Adipocyte (in vitro differentiated cells): ENCODE measurements at places on chromosomes 12 and 14.
A peak's percentile ranks its signal among the peaks of the same experiment; 100 is the strongest.

- no peak for DNase-seq
Measured at GRCh38 chr12:5262885-5263284, 169.0 kb upstream of the NTF3 start.

DNA sequence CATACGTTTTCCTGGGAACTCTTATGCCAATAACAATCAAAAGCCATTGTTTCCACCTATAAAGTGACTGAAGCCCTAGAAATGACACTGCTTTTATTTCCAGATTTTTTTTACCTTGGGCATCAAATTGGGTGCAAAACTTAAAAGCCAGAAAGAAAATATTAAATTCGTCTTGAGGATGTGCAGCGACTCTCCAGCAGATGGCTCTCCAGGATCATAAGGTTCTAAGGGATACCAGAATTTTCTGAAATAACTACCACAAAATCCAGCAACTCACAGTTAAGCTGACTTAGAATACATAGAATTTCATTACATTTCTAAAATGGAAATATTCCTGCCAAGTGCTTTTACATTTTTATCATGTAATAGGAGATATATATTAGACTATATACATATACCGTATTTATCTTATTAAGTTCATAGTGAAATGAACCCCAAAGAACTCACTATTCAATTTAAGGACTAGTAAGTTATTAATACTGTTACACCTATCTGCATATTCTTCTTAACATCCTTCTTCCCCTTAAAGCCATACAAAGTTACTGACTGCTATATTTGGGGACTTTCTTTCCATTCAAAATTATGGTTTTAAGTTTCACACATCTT, 44.0 kb downstream of the ARMH4 start:
- peak; percentile 85 for DNase-seq

- peak; percentile 58 for DNase-seq
Measured at GRCh38 chr12:76864791-76865400, 13.9 kb downstream of the CSRP2 start.

DNA sequence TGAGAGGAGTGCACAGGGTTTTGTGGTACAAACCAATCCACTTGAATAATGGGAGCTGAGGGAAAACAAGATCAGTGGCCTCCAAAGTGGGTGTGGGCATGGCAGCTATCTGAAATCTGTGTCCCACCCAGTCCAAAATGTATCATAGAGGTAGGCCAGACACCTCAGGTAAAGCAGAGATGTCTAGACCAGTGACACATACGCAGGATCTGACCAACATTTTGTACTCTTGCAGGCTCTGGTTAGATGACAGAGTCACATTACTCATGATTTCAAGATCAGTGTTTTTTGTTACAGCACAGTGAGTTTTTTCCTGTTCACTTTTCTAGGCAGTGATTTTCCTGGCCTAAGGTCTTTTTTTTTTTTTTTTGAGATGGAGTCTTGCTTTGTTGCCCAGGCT, 211.8 kb downstream of the PCNX1 start:
- no peak for DNase-seq

DNA sequence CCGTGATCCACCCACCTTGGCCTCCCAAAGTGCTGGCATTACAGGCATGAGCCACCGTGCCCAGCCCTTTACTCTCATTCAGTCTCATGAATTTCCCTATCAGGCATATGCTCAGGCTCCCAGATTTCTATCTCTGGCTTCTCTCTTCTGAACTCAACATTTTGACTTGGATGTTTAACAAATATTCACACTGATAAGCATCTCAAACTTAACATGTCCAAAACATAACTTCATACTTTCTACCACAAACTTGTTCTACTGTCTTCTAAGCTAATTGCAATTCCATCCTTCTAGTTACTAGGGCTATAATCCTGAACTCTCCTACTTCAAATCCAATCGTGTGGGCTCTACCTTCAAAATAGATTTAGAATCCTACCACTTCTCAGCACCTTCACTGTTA, 73.9 kb upstream of the PAWR start:
- no peak for DNase-seq

DNA sequence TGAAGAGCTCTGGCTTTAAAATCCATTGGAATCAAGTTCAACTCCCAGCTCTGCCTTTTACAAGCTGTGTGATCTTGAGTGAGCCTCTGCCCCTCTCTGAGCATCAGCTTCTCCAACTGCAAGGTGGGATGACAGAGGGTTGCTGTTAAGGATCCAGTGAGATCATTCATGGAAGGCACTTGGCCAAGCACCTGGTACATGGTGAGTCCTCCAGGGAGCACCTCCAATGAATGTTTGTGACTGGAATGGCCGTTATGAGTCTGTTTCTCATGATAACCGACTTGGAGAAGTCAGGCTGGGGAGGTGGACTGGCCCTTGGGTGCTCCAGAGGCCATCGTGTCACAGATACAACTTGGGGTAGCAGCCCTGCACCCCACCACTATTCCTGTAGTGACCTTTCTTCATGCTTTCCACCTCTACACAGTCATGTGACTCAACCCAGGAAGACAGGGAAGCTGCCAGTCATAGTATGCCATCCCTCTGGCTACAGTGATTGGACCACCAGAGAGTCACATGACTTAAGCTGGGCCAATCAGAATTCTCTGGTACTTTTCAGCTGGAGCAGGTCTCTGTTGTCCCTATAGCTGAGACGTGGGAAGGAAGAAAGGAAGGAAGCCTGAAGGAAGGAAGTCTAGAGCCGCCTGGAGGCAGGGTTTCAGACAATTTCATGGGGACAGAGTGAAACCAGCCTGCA, 146.5 kb upstream of the MYL2 start:
- DNase-seq, result no peak

GRCh38 chr12:87870061-87870460, 159.1 kb downstream of the C12orf50 start:
- DNase-seq, result peak; percentile 16

DNA sequence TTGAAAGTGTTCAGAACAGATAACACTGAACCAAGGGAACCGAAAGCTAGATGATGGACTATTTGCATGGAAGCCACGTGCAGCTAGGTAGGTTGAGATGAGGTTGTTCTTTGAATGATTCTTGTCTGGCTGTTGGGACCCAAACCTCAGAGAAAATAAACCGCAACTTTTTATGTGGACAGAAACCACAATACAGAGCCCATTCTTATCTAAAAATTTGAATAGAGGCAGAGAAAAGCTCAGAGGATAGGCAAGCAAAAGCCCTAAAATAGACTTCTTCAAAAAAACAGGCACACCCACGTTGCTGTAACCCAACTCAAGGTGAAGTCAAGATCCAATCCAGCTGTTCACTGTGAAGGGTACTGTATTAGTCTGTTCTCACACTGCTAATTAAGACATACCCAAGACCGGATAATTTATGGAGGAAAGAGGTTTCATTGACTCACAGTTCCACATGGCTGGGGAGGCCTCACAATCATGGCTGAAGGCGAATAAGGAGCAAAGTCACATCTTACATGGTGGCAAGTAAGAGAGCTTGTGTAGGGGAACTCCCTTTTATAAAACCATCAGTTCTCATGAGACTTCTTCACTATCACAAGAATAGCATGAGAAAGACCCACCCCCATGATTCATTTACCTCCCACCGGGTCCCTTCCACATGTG, 353.8 kb downstream of the AACS start:
- no peak for DNase-seq

DNA sequence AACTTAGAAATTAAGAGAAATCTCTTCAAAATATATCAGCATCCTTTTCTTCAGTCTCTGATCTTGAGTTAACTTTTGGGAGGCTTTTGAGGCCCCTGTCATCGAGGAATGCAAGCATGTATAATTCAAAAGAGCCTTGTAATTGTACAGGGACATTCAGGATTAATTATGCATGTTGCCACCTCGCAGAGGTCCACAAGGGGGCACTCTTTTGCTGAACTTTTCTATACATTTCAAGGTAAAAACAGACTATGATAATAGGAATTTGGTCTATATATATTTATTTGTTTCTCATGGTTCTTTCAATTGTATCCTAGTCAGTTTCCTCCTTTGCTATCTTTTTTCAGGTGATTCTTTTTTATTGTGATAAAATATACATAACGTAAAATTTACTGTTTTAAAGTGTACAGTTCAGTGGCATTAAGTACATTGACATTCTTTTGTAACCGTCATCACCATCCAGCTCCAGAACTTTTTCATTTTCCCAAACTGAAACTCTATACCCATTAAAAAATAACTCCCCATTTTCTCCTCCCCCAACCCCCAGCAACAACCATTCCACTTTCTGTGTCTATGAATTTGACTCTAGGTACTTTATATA, 47.0 kb upstream of the SLC2A13 start:
- peak; percentile 83 for DNase-seq

GRCh38 chr12:46365951-46366379, 6.6 kb downstream of the SLC38A2 start:
- DNase-seq, result peak; percentile 12

GRCh38 chr12:11725686-11726085, 76.2 kb downstream of the ETV6 start:
- DNase-seq, result no peak

DNA sequence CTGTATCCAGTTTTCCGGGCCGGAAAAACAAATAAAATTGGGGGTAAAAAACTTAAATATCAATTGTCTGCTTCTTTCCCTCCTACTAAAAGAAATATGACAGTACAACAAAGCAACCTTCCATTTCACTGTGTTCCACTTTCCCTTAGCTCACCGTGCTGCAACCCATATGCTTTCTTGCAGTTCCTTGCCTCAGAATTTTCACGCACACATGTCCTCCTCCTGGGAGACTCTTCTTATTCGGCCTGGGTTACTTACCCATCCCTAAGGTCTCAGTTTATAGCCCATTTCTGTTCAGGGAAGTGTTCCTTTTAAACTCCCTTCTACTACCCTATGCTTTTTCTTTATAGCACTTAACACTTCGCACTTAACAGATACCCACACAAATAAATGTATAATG, 4.5 kb upstream of the MAGOHB start:
- DNase-seq, result no peak

DNA sequence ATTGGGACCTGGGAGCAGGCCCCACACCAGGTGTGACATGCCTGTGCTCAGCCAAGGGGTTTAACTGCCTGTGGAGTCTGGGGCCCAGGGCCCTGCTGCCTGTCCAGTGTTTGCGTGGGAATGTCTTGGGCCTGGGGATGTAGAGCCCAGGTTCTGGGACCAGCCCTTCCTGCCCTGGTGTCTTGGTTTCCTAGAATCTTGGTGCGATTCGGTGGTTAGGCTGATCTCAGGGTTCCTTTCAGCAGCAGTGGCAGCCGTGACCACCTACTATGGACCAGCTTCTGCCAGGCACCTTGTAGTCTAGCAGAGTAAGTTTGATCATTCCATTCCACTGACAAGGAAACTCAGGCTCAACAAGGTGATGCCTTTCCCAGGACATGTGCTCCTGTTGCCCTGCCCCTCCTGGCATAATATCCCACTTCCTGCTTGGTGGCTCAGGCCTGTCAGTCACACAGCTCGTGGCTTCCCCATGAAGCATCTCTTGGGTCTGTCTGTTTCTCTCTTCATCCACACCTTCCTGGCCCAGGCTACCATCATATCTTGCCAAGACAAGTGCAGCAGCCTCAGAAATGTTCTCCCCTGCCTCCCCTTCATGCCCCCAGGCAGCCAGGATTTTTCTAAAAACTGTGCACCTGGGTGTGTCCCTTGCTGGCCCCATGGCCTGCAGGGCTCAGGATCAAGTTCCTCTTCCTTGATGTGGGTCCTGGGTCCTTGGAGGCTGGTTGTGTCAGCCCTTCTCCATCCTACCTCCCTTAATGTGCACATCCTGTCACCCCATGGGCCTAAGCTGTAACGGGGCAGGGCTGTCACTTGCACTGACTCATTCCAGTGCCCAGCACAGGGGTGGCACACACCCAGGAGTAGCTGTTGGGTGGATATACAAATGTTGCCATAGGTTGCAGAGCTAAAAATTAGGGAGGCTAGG, 101.6 kb downstream of the SLC25A47 start:
- no peak for DNase-seq

DNA sequence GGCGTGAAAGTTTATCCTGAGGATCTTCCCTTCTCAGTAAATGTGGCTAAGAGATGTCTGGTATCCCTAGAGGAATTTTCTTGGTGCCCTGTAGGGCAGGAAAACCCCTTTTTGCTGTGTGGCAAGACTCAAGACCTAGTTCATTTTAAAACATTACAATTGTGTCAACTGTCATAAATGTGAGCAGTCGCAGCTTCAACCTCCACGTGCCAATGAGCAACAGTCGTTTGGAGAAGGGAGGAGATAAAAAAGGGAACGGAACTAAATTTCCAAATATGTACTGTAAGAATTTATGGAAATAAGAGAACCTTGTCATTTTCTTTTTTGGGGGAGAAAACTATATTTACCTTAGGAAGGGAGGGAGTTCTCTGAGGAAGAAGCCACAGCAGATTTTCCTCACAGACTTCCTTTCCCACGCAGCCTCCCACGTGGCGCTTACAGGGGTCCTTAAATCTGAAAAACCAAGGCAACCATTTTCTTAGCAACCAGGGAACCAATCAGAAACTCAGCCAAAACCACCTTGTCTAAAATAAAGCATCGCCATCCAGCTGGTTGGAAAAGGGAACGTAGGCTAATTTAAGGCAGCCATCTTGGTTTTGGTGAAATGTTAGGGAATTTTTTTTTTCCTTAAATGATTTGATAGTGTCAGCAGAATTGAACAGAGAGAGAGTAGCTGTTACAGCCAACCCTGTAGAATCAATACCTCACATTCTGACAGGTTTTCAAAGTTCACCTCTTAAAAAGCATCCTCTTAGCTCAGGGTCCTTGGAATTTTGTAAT, 99.1 kb downstream of the FIGNL2 start:
- no peak for DNase-seq

DNA sequence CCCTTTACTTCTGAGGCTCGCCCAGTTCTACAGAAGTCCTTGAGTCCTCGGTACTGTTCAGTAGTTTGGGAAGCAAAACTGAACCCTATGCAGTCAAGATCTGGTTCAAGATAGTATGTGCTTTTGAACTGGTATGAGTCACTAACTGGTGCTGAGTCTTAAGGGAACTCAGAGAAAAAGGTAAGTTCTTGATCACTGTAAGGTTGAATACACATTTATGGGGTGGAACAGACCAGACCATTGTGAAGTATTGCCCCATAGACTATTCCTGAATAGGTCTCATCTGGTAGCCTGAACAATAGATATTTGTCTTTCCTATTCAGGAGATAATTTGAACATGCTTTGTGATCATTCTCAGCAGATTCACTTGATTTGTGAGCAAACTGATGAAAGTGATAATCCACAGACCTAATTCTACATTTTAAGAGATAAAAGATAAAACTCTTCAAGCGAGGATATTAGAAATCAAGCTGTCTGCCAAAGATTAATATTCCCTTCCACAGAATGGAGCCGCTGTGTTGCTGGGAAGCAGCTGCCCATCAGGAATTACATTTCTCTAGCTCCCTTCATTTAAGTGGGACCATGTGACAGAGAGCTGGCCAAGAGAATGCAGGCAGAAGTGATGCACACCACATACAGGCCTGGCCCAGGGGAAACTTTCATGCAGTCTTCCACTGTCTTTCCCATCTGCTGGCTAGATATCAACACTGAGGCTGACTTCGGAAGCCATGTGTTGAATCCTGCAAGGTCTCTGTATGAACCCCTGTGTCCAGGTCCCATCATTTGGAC, 369.8 kb upstream of the GARIN6 start:
- no peak for DNase-seq

- no peak for DNase-seq
Measured at GRCh38 chr12:50375802-50376201, 20.6 kb downstream of the FAM186A start.
